ENCODE measurements at places on chromosomes 3 and 15.

- DNase-seq, result no peak
These were observed 94.4 kb downstream of the DTWD1 start for GRCh38 chr15:49715211-49715610.

DNA sequence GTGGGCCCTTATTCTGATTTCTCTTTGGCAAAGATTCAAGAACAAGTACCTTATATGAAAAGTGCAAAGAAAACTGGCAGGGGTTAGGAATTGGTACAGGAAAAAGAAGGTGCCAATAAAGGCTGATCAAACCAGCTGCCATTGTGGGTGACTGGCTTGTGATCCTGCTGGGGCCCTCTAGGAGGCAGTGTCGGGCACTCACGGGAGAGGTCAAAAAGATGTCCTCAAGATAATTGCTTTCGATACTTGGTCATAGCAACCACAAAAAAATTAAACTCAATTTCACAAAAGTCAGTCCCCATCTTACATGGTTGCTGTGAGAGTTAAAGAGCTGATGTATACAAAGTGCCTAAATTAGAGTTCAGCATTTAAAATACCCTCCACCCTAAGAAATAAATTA, 31.0 kb upstream of the CAV3 start:
- DNase-seq, result no peak

DNA sequence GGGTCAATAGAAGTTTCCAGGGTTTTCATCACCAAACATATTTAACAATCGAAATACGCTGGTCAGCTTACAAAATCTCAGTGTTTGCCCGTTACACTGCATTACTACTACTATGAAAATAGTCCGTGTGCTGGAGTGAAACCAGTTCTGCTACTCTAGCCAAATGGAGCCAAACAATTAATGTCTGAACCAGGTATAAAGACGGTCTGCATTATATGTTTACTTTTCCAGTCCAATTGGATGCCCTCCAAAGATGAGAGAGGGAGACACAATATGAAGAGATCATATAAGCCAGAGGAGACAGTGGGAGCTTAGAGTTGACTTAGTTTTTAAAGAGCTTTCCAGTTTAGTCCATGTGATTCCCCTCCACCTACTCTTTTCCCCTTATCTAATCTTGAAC, 6.3 kb upstream of the DUT start:
- DNase-seq, result no peak

- no peak for DNase-seq
These were observed 57.4 kb upstream of the ICE2 start for GRCh38 chr15:60536314-60536713.

GRCh38 chr3:119829420-119829819, 47.5 kb downstream of the NR1I2 start:
- DNase-seq, result no peak

- DNase-seq, result no peak
These were observed 46.7 kb downstream of the NKIRAS1 start for GRCh38 chr3:23869977-23870662.

GRCh38 chr15:78101423-78102105, 9.2 kb downstream of the SH2D7 start:
- no peak for DNase-seq

DNA sequence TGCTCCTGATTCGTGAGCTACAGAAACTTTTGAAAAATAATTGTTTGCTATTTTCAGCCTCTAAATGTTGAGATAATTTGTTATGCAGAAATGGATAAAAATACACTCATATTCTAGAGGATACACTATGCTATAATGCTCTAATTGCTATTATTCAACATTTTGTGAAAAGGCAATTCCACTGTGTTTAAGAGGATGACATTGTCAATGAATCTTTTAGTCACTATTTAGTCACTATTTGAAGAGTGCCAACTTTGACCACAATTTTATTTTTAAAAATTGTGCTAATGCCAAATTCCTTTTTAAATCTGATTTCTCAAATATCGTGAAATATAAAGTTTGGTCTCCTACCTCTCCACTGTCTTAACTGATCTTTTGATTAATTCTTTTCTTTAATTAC, 604.9 kb upstream of the KCNMB2 start:
- DNase-seq, result no peak

DNA sequence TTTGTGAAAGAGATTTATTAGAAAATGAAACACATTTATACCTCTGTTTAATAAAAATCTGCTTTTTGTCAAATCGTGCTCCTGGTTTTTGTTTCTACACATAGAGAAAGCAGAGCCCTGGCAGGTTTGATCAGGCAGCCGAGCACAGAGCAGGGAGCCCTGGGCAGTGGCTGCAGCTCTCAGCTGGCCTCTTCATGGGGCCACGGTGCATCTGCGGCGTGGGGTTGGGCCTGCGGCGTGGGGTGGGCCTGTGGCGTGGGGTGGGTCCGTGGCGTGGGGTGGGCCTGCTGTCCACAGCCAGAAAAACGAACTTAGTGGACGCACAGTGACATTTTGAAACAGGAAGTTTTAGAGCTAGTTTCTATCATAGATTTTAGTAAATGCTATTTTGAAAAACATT, 10.6 kb downstream of the GOLGA6L2 start:
- no peak for DNase-seq

- no peak for DNase-seq
These were observed 52.1 kb upstream of the NANOGP8 start for GRCh38 chr15:35137190-35137574.

DNA sequence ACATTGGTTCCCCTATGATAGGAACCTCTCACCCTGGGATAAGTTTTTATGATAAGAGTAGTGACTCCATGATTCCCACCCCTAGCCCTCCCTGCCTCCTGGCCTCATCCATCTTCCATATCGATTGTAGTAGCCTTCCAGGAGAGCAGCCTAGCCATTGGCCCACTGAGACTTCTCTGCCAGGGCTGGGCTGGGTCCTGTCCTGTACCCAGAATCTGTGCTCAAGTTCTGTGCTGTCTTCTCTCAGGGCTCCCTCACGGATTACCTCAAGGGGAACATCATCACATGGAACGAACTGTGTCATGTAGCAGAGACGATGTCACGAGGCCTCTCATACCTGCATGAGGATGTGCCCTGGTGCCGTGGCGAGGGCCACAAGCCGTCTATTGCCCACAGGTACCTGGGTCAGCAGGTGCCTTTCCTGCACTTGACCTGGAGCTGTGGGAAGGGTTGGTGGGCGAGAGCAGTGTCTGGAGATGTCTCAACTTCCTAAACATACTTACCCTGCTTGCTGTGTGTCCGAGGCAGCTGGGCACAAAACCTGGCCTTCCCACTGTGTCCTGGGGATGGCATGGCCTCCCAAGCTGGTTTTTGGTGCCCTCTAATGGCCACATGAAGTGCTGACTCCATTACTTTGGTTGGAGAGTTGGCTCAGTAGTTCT, 16.6 kb upstream of the EXOG start:
- DNase-seq, result peak; percentile 48

DNA sequence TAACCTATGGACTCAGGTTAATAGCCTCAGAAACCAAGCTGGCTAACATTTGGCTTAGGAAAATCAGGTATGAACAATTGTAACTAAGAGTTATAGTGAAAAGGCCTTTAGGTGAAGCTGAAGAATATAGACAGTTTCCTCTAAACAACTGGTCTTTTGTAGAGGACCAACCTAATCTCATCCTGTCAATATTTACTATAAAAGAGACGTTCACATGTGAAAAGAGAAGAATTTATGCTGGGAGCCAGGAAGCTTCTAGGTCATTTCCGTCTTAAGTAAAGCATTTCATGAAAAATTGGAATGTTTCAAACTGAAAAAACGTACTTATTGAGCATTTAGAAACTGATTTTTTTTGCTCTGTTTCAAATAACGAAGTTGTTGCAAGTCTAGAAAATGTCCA, 764.3 kb upstream of the GOLIM4 start:
- DNase-seq, result no peak

GRCh38 chr3:175093748-175094147, 234.6 kb downstream of the NAALADL2 start:
- DNase-seq, result no peak

DNA sequence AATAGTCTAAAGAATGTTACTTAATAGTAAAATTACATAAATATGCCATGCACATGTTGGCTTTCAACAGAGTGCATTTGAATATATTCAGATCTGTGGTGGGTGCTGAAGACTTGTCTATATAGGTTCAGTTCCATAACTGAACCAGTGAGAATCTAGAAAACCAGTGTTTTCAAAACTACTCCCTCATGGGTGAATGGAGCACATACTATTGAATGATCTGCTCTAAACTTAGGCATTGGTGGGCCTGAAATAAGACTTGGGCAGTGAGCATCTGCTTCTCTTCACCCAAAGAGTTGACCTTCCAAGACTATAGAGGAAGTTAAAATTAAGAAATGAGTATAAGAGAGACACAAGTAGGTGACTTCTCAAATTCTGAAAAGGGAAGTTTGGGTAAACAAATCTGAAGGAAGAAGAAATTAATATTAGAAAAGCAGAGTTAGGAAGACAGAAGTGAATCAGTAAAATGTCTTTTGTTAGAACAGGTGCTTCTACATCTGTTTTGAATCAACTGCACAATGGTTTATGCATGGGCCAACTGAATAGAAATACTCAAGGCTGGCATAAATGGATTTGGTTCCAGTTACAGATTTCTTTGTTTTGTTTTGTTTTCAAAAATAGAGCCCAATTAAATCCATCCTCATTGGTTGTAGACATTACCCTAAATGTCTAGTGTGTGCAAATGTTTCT, 19.3 kb downstream of the ALCAM start:
- DNase-seq, result peak; percentile 68

DNA sequence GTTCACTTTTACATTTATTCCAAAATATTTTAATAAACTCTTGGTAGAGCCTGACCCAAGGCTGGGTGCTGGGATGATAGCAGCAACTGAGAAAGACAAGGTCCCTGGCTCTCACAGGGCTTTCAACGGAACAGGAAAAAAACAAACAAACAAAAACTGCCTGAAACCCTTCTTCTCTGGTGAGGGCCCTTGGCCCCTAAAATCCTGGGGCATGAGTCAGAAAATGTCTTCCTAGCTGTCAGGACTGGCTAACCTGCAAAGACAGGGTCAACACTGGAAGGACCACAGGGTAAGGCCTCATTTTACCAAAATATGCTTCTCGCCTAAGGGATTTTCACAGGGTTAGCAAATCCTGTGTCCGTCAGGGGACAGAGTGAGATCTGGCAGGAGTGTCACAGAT, 45.7 kb upstream of the WNT5A start:
- DNase-seq, result no peak

- DNase-seq, result peak; percentile 19
These were observed 83.8 kb upstream of the PPIB start for GRCh38 chr15:64246364-64247189.

DNA sequence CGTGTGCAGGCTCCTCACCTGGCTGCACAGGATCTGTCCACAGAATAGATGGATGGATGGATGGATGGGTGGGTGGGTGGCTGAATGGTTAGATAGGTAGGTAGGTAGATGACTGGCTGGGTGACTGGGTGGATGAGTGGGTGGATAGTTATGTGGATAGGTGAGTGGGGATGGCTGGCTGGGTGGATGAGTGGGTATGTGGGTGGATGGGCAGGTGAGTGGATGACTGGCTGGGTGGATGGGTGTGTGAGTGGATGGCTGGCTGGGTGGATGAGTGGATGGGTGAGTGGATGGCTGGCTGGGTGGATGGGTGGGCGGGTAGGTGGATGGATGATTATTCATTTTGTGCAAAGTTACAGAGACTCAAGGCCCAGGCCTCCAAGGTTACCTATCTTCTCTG, 172.9 kb upstream of the CTDSPL start:
- no peak for DNase-seq

DNA sequence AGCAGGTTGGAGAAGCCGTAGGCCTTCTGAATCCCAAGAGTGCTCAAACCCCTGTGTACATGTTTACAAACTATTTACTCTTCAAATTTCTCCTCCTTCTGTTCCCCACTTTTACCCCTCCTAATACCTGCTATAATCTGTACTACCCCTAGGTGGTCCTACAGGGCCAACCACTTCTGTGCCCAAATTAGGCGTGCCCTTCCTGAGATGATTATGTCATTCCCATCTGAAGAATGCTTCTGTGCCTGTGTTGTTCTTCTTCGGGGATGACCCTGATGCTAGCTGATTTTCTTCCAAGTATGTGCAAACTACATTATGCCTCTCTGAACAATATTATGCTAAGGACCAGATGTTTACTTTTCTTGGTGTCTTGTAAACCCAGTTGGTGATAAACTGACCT, 20.5 kb downstream of the RBP2 start:
- DNase-seq, result peak; percentile 63

DNA sequence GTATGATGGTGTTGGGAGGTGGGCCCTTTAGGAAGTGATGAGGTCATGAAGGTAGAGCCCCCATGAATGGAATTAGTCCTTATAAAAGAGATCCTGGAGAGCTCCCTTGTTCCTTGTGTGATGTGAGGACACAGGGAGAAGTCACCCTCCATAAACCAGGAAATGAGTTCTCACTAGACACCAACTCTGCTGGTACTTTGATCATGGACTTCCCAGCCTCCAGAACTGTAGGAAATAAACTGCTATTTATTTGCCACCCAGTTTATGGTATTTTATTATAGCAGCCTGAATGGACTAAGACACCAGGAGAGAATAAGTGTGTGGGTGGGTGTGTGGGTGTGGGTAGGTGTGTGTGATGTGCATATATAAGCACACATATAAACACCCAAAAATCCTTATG, 71.9 kb downstream of the MYH15 start:
- no peak for DNase-seq

DNA sequence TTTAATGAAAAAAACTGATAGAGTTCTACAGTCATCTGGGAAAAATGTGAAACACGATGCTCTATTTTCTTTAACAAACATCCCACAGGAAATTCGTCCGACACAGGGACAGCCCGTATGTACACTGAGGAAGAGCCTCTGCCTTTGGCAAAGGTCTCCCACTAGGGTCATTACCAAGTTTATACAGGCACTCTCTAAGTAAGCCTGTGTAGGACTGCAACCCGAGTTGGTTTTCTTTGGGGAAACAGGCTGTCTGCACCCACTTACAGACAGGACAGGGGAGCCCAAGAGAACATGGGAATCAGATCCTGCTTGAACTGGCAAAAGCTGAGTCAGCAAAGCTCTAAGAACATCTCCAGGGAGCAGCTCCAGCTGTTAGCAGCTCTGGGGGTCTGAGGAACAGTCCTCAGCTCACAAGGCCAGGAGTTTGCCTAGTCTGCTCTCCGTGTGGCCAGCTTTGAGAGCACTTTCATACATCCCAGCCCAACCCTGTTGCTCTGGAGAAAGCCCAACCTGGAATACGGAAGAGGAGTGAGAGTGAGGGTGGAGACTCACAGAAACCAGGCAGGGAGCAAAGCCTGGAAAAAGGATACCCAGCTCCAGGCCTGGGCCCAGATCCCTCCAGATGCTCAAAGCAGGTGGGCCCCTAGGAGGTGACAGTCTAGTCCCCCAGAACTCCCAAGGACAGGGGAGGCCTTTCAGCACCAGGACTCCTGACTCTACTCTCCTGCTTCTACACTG, 1.9 kb downstream of the TBC1D2B start:
- no peak for DNase-seq

GRCh38 chr3:9951126-9951525, 1.1 kb downstream of the PRRT3 start:
- no peak for DNase-seq

DNA sequence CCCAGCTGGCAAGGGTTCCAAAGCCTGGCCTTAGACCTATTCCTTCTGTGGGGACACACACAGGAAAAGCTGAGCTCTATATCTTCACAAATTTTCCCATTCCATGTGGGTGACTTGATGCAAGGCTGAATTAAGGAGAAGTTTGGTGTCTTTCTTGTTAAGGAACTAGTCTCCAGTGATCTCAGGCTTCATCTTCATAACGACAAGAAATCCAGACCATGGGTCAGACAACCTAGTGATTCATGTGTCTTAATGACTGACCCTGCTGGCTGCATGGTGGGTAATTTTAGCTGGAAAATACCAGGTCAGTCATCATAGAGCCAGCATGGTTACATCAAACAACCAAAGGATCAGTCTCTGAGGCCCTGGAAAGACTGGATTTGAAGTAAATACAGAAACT, 112.7 kb upstream of the SLC4A7 start:
- no peak for DNase-seq

GRCh38 chr3:149909923-149910322, 60.8 kb downstream of the PFN2 start:
- no peak for DNase-seq
